ENCODE measurements at places on chromosomes 3 and 15.

DNA sequence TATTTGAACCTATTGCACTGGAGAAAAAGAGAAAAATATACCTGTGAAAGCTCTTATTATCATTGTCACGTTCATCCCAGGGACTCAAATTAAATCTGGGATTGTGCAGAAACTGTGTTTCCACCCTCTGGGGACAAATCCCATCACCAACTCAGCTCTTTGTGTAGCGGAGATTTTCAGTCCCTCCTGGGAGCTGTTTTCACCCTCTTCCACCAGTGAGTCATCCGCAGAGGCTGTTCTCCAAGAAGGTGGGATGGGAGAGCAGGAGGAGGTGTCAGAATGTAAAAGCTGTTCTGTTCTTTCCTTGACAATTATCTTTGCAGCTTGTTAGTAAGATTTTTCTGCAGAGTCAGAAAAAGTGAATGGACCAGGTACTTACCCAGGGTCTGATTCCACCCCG lies 28.0 kb downstream of the SV2B start:
- DNase-seq: no peak

DNA sequence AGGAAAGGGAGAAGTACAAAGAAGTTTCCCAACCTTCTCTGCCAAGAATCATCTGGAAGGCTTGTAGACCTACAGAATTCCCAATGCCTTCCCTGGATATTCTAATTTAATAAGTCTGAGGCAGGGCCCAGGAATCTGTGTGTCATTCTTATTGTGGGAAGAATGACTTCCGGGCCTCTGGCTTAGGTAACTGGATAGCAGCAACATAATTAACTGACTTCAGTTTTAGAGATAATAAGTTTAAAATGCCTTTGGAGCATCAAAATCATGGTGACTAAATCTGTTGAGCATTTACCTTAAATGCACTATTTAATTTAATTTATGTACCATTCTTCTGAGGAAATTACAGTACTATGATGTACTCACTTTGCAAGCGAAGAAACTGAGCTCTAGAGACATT lies 44.3 kb upstream of the TM4SF1 start:
- no peak for DNase-seq

DNA sequence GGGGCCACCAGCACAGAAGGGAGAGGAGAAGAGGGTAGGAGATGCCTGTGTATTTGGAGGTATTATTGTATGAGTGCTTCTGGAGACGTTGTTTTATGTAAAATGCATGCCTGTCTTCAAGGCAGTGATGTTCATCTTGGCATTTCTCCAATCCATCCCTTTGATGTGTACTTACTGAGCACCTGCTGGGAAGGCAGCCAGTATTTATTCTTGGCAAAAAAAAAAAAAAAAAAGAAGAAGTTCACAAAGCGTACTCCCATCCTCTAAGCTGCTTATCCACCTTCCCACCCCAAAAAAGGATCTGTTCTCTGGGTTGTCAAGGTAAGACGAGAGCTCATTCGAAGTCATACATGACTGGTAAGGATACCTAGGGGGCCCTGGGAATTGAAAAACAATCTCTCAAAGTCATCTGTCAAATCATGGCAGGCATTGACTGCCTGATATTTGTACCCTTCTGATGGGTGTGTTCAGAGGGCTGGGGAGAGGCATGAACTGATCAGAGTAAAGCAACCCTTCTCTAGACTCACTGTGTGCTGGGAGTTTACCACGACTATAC lies 30.0 kb upstream of the SLC6A1 start:
- DNase-seq: no peak

GRCh38 chr3:182241766-182242488 lies 530.2 kb downstream of the SOX2 start:
- DNase-seq: peak; percentile 71

- peak; percentile 25 for DNase-seq
Measured at GRCh38 chr15:32029862-32030781, at the start of gene CHRNA7. TSS of gene CHRNA7 (plus strand) at chr15:32030515. CDS start at chr15:32030595, 80 bp downstream.

GRCh38 chr3:13044496-13045240 lies 28.6 kb downstream of the IQSEC1 start:
- no peak for DNase-seq

DNA sequence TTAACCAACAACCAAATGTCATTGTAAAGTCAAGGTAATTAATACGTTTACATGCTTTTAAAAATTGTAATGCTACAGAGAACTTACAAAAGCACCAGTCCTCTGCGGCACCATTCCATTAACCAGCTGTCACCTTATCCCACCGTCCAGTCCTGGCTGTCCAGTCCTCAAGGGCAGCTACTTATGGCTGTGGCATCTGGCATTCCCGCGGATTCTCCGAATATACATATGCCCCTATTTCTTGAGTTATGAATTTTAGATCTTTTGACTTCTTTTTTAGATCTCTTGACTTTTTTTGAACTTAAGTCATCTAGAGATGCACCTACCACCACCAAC lies 382 bp upstream of the POMGNT2 start:
- DNase-seq: no peak

- DNase-seq: no peak
Measured at GRCh38 chr3:12840591-12841148, 695 bp downstream of the RPL32 start.

GRCh38 chr3:31575448-31575847 lies 42.7 kb downstream of the STT3B start:
- no peak for DNase-seq

- DNase-seq: no peak
Measured at GRCh38 chr3:195171093-195171873, 99.7 kb downstream of the XXYLT1 start.

DNA sequence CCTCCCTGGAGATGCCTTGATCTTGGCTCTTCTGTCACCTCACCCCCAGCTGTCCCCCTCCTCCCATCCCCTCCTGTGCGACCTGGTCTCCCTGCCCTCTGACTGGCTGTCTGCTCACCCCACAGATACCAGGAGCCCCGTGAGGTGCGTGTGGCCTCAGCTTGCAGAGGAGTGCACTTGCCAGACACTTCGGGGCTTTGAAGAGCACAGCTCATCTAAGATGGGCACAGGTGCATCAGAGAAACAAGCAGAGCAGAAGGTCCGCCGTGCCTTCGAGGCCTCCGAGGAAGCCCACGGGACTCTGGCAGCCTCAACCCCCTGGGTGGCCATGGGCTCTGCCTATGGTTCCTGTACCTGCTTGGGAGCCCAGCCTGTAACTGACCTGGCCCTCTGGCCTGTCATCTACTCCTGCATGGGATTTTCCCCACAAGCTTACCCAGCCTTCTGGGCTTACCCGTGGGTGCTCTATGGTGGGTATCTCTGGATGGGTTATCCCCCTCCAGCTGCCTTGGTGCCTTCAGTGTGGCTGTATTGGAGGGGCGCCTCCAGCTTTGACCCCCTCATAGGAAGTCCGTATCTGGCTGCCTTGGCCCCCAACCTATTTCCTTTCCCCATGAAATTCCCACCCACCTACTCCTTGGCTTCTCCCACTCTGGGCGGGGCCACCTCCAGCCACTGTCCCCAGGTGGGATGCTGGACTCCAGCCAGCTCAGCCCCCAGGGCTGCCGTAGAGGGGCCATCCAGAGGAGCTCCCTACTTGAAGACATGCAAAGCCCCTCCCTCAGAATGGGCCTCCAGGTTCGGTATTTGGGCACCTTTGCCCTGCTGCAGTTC lies 3.8 kb downstream of the PRR23E start:
- DNase-seq: no peak

GRCh38 chr3:83453056-83453455 lies 1505.7 kb upstream of the CADM2 start:
- no peak for DNase-seq

- DNase-seq: no peak
Measured at GRCh38 chr3:82743196-82743595, 981.8 kb upstream of the GBE1 start.

- no peak for DNase-seq
Measured at GRCh38 chr3:31776016-31776415, 205.0 kb downstream of the OSBPL10 start.

- DNase-seq: no peak
Measured at GRCh38 chr3:187342255-187342654, 25.9 kb upstream of the RTP4 start.

DNA sequence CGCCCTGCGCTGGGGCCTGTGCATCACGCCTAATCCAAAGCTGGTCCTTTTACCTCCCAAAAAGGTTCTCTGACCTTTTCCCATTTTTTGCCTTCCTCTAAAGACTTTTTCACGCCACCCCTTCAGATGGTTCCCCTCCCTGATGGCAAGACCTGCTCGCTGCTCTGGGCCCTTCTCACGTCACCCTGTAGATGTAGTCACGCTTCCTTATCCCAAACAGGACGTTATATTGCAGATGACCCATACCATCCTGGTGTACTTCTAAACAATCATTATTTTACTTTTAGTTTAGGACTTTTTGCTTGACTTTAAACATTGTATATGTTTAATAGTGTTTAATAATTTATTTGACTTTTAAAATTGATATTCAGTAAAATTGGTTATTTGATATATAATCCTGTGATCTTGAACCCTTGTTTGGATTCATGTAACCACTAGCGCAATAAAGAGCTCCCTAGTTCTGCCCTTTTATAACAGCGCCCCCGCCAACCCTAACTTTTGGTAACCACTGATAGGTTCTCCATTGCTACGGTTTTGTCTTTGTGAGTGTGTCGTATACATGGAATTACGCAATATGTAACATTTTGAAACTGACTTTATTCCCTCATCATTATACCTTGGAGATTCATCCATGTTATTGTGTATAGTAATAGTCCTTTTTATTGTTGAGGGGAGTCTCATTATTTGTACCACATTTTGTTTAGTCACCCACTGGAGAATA lies 159.0 kb upstream of the CHRNA7 start:
- no peak for DNase-seq

DNA sequence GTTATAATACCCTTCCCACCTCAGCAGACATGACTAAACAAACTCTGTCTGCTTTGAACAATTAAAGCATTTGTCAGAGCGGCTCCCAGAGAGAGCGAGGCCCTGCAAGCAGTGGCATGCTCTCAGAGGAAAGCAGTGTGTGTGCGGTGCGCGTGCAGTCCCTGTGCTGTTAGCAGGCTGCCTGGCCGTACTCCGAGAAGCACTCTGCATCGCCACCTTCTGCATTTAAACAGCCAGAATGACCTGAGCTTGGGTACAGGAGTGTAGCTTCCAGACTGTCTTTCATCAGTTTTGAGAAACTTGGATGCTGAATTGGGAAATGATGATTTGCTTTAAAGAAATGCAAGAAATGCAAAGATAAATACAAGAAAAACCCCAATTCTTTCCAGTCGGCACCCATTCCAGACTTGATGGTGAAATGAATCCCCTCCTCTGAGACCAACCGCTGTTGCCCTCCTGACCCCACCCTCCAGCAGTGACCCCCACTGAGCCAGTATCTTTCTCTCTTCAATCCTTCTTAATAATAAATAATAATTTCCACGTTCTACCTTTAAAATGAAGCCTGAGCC lies 113.5 kb downstream of the VGLL4 start:
- DNase-seq: peak; percentile 54
